ENCODE measurements at places on chromosomes 2 and 18.

DNA sequence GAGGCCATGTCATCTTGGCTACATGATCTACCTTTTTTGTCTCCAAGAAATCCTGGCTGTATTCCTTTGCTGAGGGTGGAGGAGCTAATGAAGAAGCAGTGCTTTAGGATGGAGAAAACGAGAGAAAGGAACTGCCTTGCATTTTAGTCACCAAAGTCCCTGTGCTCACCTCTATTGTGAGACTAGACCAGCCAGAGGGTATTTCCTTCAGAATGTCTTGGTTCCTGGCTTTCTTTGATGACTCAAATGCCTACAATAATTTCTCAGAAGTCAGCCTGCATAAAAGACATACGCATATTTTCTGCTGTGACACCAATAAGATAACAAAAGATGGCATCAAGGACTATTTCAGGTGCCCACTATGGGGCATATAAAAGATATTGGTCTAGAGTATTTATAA is 10.8 kb downstream of the SF3B6 start:
- DNase-seq: no peak

DNA sequence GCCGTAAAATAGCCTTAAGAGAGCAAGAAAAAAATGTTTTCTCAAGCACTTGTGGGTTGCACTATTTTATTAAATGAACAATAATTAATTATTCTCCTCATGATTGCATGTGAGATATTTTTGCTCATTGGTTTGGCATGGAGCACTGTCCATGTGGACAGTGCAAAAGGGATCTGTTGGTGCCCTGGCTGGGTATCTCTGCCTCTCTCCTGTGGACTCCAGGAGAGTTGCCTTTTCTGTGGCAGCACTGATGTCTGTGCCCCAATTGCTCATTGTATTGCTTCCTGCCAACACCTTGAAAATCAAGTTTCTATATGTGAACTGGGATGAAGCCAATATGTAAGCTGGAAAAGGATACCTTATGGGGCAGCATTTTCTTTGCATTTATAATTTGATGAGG is 131.7 kb downstream of the SETBP1 start:
- no peak for DNase-seq

DNA sequence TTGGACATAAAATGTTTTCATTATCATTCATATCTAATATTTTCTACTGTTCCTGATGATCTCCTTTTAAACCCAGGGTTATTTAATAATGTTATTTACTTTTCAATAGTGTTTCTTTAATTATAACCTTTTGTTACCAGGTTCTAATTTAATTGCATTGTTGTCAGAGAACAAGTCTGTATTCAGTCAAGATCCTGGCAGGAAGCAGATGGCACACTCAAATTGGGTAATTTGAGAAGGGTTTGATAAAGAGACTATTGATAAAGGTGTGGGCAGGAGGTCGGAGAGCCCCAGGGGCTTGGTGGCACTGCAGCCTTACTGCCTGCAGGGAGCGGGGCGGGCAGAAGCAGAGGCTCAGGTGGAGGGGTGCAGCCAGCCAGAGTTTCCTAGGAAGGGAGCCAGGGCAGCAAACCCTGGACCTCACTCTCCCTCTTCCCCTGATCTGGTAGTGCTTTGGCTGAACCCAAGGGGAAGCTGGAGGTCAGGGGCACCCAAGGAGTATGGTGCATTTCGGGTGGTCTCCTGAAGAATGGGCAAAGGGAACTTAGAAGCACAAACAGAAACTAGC is 2.3 kb upstream of the KIF1A start:
- DNase-seq: no peak

- DNase-seq: no peak
Observed at GRCh38 chr2:20569464-20570223, 81.3 kb downstream of the HS1BP3 start.

DNA sequence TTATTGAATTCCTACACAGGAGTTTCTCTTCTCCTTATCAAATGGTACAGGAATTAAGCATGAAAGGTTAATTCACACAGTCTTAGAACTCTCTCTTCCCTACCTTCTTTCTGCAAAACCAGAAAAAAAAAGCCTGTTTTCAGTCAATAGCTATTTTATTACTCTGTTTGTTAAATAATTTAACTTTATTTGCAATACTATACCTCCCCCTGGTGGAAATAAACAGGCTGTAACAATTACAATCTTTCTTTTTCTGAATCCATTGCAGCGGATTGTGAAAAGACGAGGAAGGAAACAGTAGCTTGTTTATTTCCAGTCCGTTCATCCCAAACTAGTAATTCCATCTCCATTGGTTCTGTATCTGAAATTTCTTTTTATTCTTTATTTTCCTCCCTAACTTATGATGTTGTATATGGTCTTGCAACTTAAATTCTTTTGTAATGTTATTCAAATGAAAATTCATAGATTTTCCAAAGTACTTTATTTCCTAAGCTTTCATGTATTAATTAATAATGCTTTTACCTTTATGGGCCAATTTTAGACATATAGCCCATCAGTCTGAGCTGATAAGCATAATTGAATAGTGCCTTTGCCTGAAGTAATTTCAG is 165.2 kb downstream of the SH3BP4 start:
- no peak for DNase-seq

GRCh38 chr2:131026919-131027318 is 66.3 kb downstream of the FAM168B start:
- no peak for DNase-seq

GRCh38 chr18:79914614-79915160 is 36.8 kb downstream of the SLC66A2 start:
- DNase-seq: no peak

All from DMS 273 treated with DMSO at 0.1 percent for 48 hours (cell line).